KBM-7 (cell line): ENCODE measurements at places on chromosomes 13 and 19.

- no peak for DNase-seq
Observed at GRCh38 chr13:94609196-94609595, 7.5 kb downstream of the GPR180 start.

DNA sequence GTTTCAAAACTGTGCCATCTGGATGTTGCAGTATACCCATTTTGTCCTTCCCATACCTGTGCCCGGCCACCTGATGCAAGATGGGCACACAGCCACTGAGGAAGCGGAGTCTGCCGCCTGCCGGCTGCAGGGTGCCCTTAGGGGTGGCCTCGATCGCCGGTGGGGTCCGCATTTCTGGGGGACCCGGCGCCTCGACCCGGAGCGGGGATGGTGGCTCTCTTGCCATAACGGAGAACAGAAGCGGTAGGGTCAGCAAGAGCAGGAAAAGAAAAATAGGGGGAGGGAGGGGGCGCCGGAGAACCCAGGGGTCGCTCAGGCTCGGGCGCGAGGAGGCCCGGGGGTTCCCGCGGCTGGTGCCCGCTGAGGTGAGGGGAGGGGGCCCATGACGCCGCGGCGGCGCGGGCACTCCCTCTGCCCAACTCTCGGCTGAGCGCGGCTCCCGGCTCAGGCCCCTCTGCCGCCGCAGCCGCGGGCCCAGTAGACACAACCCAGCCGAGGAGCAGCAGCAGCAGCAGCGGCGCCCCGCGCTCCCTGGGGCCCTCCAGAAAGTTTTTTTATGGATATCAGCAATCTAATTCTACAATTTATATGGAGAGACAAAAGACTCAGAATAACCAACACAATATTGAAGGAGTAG is 13.8 kb upstream of the CYP4F2 start:
- DNase-seq = no peak

- no peak for DNase-seq
Observed at GRCh38 chr19:29787281-29787680, 24.5 kb upstream of the CCNE1 start.

DNA sequence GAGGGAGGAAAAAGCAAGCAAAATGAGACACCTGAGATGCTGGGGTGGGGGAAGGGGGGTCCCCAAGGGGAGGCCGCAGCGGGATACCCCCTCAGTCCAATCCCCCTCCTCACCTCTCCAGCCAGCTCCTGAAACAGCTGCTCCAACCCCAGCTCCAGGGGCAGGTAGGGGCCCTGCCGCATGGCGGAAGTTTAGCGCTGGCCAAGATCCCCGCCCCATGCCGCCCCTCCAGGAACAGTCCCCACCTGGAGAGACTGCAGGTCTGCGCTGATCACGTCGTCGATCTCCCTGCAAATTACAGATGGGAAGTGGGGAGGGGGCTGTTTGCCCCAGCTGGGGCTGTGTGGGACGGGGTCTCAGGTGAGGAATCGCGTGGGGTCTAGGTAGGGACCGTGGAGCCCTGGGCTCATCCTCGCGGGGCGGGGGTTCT is 9.0 kb downstream of the CAPN12 start:
- no peak for DNase-seq

DNA sequence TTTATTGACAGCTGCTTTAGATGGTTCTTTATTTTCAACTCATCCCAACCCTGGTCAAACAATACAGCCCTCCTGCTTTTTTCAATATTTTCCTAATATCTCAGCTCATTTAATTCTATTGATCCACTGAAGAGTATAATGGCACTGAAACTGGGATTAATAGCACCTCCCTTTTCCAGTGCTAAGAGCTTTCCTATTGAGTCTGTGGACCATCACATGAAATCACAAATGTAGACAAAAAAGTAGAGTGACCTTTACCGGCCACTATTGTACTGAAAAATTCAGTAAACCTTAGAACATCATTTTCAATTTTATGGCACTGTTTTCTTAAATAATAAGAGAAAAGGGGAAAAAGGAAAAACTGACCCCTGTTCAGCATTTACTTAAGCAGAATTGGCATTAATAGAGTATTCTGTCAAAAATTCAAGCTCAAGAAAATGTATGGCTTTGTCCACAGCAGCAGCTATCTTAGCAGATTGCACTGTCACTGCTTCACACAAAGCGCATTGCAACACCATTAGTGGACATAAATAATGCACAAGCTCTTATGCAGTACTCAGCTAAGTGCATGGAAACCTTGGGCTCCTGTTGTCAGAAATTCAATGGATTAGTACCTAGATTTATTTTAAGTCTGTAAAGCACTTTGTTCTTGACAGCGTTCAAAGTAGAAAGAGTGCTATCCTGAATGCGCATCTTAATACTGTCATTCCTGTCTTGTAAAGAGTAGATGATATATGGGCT is 851.0 kb upstream of the KLHL1 start:
- DNase-seq = no peak

DNA sequence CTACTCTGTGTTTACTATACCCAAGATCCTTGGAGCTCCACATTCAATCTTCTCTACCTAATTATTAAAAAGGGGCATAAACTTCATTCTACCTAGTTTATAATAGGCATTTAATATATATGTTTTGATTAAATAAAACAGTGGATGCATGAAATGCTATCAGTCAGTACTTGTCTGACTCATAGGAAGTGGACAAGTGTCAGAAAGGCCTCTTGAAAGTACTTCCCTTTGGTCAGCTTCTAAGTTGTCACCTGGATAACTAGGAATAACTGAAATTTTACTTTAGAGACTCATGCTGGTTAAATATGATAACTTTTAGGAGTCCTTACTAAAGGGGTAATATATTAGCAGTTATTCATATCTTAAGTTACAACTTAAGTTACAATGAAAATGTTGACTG is 329.8 kb downstream of the KLF5 start:
- DNase-seq = no peak

GRCh38 chr13:99279637-99280036 is 21.5 kb upstream of the GPR18 start:
- no peak for DNase-seq

GRCh38 chr19:46746281-46747057 is at the start of gene STRN4:
Gene STRN4 (minus strand): TSS chr19:46746450. CDS start chr19:46746430, 20 bp downstream.
- no peak for DNase-seq

DNA sequence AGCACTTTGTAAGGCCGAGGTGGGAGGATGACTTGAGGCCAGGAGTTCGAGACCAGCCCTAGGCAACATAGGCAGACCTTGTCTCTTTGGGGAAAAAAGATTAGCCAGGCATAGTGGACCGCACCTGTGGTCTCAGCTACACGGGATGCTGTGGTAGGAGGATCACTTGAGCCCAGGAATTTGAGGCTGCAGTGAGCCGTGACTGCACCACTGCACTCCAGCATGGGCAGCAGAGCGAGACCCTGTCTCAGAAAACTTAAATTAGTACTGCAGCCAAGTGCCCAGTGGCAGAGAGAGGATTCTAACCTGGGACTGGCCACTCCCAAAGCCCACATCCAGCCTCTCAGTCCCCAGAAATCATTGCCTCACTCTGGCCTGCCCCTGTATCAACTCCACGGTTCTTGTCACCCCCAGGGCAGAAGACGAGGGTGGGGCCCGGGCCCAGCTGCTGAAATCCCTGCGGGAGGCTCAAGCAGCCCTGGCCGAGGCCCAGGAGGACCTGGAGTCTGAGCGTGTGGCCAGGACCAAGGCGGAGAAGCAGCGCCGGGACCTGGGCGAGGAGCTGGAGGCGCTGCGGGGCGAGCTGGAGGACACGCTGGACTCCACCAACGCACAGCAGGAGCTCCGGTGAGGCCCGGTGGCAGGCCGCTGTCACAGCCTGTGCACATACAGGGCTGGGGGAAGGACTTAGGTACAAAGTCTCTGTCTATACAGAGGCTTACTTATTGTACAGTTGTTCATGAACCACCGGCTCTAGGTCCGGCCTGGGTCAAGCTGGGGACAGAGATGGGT is 53.4 kb downstream of the KCNC3 start:
- no peak for DNase-seq

DNA sequence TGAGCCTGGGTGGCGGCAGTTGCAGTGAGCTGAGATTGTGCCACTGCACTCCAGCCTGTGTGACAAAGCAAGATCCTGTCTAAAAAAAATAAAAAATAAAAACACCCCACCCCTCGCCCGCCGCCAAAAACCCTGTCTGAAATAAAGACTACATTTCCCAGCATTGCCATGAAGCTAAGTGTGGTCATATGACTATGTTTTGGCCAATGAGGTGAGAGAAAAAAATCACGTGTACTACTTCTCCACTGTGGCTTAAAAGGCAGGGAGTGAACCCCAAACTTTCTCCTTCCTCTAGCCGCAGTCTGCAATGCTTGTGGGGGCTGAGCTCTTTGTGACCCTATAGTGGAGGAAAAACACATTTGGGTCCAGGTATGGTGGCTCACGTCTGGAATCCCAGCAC is 54.9 kb downstream of the COLGALT1 start:
- no peak for DNase-seq

DNA sequence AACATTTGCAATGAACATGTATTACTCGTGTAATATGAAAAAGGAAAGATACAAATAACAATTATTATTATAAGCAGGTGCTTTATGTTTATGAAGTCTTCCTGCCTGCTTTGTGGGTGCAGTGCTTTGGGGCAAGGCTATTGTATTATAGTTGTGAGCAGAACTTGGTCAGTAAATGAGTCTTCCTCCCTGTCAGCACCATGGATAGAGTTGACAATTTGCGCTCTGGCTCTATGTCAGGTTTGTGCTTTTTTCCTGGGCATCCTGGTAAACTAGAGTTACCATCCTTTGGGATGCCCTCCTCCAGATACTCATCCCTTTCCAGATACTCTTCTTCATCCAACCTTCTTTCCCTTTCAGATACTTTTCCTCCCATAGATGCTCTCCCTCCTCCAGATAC is 19.6 kb downstream of the ERICH6B start:
- no peak for DNase-seq

DNA sequence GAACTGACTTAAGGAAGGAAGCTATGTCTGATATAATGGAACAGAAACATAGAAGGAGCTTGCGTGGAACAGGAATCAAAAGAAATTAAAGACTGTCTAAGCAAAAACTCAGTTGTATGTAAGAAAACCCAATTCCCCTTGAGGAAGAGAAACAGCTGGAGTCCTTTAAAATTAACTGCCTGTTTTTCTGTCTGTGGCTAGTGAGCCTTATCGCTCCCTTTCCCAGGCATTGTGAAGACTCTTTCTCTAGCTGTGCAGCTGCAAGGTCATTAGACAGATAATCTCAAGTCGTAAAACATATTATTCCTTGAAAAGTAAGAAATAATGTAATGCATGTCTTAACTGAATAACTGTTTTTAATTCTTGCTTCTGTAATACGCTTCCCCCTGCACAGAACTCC is 39.7 kb upstream of the IGSF23 start:
- DNase-seq = no peak

- DNase-seq = no peak
Observed at GRCh38 chr19:42113641-42114348, 18.5 kb downstream of the POU2F2 start.

- peak; percentile 71 for DNase-seq
Observed at GRCh38 chr19:54875506-54875905, 1.5 kb downstream of the FCAR start.

- no peak for DNase-seq
Observed at GRCh38 chr19:55087542-55087901, 11.9 kb downstream of the EPS8L1 start.
